Vagina (tissue), 2 donors: ENCODE measurements at places on chromosomes 6 and 20. TPM values are rescaled to one million over a fixed set of nuclear protein-coding genes. Genes with fewer than 3 reads are reported as not detected.

LPA gene
- total RNA-seq: 0.49 TPM

TREML2 gene
- total RNA-seq: not detected

DEFB127 gene
- total RNA-seq: not detected

SNAP91 gene
- 4.7 TPM for total RNA-seq

KHDRBS2 gene
- 1.7 TPM for total RNA-seq

SRPK1 gene
- total RNA-seq: 59.2 TPM

C20orf202 gene
- not detected for total RNA-seq

MLN gene
- total RNA-seq: not detected

SLC2A10 gene
- total RNA-seq: 21.6 TPM

ECHDC1 gene
- 32.7 TPM for total RNA-seq

TUBB gene
- 293 TPM for total RNA-seq

MAP7 gene
- 9.3 TPM for total RNA-seq

GRIK2 gene
- 8.8 TPM for total RNA-seq

SYNDIG1 gene
- 3.2 TPM for total RNA-seq

MUC22 gene
- 2.9 TPM for total RNA-seq

R3HDML gene
- total RNA-seq: not detected

NEURL2 gene
- total RNA-seq: 15.2 TPM

ZBP1 gene
- 0.74 TPM for total RNA-seq

SLC35F1 gene
- total RNA-seq: 2.7 TPM

SUMO4 gene
- 3.9 TPM for total RNA-seq

FRK gene
- 3.9 TPM for total RNA-seq

ZNF341 gene
- total RNA-seq: 4.2 TPM

UBE3D gene
- 8.3 TPM for total RNA-seq

DUSP22 gene
- 57.5 TPM for total RNA-seq

CCN2 gene
- total RNA-seq: 118 TPM

FAM162B gene
- 19.6 TPM for total RNA-seq

FAM110A gene
- 11.8 TPM for total RNA-seq

ZNF76 gene
- total RNA-seq: 39.0 TPM

FBXO5 gene
- total RNA-seq: 4.2 TPM

SCGN gene
- total RNA-seq: not detected

STMND1 gene
- not detected for total RNA-seq

EHMT2 gene
- total RNA-seq: 45.2 TPM

PNLDC1 gene
- not detected for total RNA-seq

CST1 gene
- total RNA-seq: not detected

GRM4 gene
- not detected for total RNA-seq

SLC17A4 gene
- not detected for total RNA-seq
